ENCODE measurements at places on chromosomes 3 and 15.

DNA sequence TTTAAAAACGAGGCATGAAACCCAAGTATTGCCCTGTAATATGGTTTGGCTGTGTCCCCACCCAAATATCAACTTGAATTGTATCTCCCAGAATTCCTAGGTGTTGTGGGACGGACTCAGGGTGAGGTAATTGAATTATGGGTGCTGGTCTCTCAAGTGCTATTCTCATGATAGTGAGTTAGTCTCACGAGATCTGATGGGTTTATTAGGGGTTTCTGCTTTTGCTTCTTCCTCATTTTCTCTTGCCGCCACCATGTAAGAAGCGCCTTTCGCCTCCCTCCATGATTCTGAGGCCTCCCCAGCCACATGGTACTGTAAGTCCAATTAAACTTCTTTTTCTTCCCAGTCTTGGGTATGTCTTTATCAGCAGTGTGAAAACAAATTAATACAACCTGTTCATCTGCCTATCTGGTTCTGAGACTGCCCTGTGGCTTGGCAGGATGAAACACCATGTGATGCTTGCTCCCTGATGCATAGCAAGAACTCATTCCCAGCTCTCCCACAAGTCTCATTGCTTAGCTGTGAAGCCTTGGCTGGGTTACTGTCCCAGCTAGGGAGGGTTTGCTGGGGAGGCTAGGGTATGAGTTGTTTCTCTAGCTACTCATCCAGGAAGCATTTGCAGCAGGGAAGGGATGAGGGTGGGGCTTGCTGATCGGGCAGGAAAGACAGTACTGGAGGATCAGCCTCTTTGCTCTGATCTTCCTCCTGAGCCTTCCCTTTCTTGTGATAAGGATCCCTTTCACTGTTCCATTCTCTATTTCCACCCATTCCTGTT lies 3.7 kb upstream of the SQOR start:
- no peak for DNase-seq

GRCh38 chr3:185758912-185759311 lies 65.9 kb downstream of the IGF2BP2 start:
- DNase-seq: no peak

DNA sequence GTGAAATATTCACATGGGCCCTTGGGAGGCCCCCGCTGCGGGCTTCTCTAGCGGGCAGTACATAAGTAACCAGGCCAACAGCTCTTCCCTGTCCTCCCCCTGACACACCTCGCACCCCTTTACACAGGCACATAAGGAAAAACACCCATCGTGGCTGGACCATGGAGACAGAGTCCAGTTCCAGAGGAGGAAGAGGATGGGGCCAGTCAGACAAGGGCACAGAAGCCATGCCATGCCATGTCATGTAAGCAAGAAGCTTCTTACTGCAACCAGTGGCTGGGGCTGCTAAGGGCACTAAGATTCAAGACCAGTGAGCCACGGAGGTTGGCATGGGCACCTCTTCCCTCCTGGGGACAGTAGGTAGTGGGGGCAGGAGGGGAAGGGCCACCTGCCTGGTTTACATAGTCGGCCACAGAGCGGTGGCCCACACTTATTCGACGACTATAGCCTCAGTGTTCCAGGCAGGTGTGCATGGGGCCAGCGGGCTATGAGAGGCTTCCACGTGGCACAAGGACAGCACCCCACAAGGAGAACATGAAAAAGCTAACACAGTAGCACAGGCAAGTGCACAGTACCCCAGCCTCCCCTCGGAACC lies 5.7 kb upstream of the CYP11A1 start:
- no peak for DNase-seq

GRCh38 chr3:44510000-44510368 lies 32.5 kb upstream of the ZNF445 start:
- DNase-seq: no peak

DNA sequence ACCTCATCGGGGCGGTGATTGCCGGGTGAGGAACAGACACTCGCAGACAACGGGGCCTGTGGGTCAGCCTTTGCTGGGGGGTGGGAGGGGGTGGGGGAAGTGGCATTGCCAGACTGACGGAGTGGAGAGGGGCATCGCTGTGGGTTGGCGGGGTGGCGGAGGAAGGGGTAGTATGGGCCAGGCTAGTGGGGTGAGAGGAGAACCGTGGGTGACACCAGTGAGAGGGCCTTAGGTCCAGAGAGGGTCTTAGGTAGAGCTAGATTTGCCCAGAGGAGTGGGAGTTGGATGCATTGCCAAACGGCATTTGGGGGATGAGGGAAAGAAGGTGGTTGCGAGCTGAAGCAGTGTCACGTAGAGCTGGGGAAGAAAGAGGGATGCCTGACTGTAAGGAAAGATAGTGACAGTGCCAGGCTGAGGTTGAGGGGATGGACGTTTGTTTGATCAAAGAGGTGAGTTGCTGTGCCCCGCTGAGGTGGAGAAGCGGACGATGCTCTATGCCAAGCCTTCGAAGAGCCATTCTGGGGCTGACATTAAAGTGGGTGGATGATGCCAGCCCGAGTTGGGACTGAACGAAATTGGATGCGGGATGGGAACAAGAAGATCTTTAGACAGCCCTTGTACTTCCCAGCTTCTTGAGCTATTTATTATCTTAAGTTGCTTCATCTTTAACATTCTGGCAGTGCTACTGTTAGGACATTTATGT lies 572 bp downstream of the DNAJB11 start:
- no peak for DNase-seq

DNA sequence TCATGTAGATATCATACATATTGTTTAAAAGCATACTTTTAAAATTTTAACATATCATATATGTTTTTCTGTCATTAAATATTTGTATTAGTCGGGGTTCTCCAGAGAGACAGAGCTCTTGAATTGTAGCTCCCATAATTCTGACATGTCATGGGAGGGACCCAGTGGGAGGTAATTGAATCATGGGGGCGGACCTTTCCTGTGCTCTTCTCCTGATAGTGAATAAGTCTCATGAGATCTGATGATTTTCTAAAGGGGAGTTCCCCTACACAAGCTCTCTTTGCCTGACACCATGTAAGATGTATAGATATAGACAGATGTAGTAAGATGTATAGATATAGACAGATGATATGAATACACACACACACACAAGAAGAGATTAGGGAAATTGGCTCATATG lies 161.2 kb upstream of the ABI3BP start:
- DNase-seq: no peak

GRCh38 chr3:129226374-129226773 lies 23.0 kb upstream of the COPG1 start:
- DNase-seq: no peak

DNA sequence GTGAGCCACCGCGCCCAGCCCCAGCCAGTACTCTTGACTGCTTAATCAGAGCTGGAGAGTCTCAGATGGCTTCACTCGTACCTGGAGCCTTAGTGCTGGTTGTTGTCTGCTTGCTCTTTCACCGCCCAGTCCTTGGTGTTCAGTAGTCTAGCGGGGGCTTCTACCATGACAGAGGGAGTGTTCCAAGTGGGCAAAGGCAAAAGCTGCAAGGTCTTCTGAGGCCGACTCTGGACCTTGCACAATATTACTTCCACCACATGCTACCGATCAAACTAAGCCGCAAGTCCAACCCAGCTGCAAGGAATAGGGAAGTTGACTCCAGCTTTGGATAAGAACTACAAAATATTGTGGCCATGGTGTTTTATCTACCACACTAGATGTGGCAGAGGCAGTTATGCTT lies 6.6 kb downstream of the PARL start:
- no peak for DNase-seq

GRCh38 chr3:53807117-53807810 lies 39.0 kb downstream of the CHDH start:
- no peak for DNase-seq

DNA sequence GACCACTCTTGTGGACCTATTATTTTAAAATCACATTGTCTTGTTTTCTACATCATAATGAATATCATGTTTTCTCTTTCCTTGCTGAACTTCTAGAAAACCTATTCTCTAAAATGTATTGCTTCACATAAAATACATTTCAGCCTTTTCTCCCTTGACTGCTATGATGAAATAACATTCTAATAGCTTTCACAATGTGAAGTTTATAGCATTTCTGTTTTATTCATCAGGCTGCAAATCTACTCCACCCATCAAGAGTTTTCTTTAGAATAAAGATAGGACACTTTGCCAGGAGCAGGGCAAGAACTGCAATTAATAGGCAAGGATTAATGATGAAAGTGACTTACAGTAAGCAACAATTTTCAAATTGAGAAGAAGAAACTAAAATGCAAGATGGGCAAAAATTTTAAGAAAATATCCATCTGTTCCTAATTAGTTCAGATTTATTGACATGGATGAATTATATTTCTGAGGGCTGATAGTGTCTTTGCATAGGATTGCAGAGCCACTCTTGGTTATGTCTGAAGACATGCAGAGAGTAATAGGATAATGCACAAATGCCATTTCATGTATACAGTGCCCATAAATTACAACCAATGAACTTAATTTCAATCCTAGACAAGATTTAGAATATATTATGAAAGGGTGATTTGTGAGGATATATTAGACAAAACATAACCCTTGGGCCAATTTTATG lies 21.7 kb downstream of the LEKR1 start:
- no peak for DNase-seq

DNA sequence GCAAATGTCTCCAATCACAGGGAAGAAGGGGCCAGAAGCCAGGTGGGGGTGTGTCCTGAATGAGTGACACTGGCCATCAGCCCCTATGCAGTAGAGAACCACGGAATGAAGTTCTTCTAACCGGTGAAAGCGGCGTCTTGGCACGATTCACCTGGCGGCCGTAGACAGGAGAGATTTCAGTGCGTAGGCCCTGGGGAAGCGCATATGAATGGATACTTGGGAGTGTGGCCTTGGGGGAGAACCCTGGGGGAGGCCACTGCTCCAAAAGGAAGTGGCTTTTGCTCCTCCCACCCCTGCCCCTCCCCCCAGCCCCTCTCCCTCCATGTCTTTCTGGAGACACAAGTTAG lies 43.6 kb downstream of the RBPMS2 start:
- DNase-seq: no peak

DNA sequence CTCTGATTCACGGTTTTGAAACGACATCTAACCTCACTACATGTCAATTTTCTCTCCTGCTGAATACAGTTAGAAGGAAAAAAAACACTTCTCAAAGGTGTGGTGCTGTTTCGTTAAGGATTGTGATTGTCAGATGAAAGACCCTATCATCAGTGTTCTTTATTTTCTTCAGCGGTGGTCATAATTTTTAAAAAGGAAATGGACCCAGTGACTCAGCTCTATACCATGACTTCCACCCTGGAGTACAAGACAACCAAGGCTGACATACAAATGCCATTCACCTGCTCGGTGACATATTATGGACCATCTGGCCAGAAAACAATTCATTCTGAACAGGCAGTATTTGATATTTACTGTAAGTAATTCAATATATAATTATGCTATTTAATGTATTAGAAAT lies 167.8 kb downstream of the ALCAM start:
- DNase-seq: no peak

- no peak for DNase-seq
These were observed 88.9 kb upstream of the TBC1D5 start for GRCh38 chr3:17831366-17831765.

DNA sequence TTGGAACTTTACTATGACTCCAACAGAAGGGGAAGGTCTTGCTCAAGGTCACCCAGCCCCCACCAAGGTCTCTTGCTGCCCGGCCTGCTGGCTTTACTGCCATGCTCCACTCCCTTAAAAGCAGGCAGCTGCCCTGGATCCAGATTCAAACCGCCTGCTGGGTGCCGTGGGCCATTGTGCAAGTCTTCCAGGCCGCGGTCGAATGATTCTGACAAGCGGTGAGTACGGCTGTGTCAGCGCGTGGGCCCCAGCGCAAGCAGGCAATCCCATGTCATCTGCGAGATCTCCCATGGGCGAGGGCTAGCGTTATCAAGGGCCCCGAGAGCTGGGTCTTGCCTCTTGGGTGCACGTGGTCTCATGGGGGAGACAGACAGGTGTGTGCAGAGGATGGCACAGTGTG lies 37.6 kb downstream of the CORO2B start:
- DNase-seq: no peak

GRCh38 chr3:68072062-68072461 lies 417.6 kb upstream of the SUCLG2 start:
- no peak for DNase-seq

DNA sequence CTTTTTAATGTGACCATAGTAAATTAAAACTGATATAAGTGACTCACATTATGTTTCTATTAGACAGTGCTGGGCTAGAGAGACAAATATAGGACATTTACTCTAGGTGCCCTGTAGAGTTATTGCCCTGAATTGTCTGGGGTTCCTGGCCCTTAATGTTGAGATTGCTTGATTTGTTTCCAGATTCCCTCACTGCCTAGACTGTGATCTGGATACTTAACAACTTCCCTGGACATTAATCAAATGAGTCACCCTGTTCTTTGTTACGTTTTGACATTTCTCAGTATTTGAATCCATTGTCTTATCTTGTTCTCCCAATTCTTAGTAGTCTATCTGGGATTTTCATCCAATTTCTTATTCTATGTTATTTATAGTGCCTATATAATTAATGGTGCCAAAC lies 65.8 kb downstream of the DTWD1 start:
- DNase-seq: no peak

DNA sequence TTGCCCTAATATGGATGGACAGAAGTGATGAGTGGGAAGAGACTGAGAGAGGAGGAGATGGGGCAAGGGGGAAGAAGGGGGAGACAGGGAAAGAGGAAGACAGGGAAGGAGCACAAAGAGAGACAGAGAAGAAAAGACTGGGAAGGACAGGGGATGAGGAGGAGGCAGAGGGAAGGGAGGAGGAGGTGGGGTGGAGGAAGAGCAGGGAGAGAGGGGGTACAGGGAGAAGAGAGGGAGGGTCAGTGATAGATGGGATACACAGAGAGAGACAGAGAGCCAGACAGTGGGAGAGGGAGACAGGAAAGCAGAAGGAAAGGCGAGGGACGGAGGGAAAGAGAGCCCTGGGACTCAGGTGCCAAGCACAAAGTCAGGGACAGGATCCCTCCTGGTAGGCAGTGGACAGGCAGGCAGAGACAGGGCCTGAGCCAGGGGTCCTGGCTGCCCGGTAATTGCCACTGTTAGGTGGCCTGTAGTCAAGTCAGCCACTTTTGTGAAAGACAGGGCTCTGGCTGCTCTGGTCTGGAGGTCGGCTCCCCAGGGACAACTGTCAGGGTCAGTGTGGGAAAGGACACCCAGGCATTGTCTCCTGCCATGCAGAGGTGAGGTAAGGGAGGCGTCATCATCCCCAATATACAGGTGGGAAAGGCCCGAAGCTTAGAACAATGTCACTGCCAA lies 9.8 kb downstream of the VILL start:
- DNase-seq: no peak

Data from NCI-H1436 treated with DMSO at 0.1 percent for 48 hours (cell line).